NCI-H187 (cell line): ENCODE measurements at places on chromosomes 4 and X.

DNA sequence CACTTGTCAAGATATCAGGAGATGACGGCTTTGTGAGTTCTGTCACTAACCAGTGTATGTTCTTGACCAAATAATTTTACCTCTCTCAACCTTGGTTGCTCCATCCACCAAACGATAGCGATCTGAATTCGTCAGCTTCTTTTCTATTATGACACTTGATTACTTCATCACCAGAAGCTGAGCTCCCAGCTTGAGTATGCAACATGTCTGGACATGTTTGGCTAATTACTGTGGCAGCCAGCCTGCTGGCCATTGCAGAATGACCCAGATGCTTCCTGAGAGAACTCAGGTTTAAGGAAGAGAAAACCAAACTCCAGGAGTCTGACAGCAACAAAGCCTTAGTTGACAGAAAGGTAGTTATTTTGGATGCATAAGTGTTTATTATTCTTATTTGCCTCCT, 46.4 kb upstream of the PARM1 start:
- DNase-seq: no peak

- no peak for DNase-seq
These were observed 19.6 kb downstream of the UVSSA start for GRCh38 chr4:1366371-1367229.

DNA sequence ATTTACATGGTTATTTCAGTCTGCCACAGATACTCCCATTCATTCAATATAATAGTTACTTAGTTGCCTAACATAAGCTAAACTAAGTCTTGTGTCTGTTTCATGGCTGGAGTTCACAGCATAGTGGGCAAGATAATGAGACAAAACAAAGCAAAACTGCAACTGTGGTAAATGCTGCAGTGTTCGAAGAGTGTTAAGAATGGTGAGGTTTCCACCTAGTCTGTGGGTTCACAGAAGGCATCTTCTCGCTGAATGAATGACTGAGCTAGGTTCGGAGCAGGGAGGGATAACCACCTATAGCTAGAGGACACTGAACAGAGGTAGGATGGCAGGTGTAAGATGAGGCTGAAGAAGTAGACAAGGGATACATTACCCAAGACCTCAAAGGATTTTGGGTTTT, 171.0 kb downstream of the FBXW7 start:
- DNase-seq: no peak

- DNase-seq: no peak
These were observed 6.3 kb downstream of the SLC39A8 start for GRCh38 chr4:102339018-102339417.

GRCh38 chrX:121733514-121733913, 686.1 kb downstream of the GLUD2 start:
- no peak for DNase-seq

- DNase-seq: no peak
These were observed 18.6 kb upstream of the RNF128 start for GRCh38 chrX:106707771-106708454.

DNA sequence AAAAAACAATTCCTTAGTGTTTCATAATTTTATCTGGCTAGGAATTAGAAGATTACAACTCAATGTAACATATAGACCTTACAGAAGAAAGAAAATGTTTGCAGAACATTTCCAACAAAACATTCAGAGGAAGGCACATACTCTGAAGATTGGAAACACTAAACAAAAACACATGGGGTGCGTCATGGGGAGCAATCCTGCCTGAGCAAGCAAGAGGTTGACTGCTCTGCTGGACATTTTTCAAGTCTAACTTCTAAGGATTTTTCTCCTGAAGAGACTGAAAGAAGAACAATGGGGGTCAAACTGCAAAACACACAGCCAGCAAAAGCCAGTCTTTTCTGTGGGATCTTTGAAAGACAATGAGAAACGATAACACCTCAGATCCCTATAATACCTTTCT, 182.8 kb downstream of the GUCY2F start:
- no peak for DNase-seq

DNA sequence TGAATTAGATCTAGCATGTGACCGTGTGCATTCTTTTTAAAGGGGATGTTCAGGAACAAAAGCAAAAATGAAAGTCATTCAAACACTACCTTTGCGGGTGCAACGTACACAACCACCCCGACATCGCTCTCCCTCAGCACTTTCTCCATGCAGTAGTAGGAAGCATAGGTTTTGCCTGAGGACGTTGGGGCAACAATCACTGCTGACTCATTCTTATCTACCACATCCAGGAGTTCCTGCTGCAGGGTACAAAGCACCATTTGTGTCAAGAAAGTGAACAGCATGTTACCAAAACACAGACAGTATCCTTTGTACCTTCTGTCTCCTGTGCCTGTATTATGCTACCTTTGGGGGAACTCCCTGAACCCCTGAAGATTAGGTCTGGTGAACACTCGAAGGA, 58.6 kb downstream of the DDX60L start:
- DNase-seq: no peak

DNA sequence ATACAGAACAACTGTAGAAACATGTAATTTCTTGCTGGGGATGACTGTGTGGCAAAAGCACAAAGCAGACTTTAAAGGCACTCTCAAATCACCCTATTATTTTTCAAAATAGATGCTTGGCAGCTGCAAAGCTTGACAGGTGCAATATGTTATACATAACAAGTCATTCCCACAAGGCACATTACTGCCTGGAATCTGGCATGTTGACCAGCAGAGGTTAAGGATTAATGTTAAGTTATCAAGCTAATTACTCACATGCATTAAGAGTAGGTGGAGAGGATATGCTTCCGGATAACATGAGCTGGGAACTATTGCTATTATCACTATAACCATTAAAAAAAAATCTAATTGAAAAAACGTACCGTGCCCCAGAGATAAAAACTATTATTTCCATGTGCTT, 17.8 kb downstream of the ANOS1 start:
- no peak for DNase-seq

GRCh38 chrX:138756234-138756633, 44.7 kb upstream of the FGF13 start:
- no peak for DNase-seq

GRCh38 chrX:109040057-109040456, 303.7 kb upstream of the IRS4 start:
- no peak for DNase-seq

GRCh38 chrX:108541286-108541685, 101.6 kb downstream of the COL4A5 start:
- no peak for DNase-seq

DNA sequence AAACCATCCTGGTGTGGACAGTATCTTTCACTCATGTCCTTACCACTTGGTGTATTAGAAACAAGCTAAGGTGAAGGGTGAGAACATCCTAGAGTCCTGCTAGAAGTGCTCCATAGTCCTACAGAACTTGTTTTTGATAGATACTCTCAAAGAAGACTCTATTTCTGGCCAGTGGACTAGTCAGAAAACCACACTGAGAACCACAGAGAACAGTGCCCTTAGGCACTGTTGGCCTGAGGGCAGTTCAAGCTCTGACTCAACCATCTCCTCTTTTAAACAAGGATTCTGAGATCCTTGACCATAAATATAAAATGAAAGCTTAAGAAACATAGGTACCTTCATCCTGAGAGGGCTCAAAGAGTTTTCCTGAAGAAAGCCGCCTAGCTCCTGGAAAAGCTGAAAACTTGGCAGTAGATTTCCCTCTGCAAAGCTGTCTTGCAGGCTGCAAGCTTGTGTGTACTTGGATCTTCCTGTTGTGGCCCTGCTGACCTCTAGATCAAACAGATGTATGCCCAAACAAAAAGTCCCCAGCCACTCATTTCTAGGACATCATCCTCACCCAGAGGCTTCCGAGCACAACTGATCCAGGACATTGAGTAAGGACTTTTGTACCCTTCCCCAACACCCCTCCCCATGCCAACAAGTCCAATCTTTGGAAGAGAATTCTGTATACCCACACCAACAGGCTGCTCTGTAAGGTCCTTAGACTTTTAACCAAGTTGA, 111.6 kb upstream of the CXCL13 start:
- DNase-seq: no peak

DNA sequence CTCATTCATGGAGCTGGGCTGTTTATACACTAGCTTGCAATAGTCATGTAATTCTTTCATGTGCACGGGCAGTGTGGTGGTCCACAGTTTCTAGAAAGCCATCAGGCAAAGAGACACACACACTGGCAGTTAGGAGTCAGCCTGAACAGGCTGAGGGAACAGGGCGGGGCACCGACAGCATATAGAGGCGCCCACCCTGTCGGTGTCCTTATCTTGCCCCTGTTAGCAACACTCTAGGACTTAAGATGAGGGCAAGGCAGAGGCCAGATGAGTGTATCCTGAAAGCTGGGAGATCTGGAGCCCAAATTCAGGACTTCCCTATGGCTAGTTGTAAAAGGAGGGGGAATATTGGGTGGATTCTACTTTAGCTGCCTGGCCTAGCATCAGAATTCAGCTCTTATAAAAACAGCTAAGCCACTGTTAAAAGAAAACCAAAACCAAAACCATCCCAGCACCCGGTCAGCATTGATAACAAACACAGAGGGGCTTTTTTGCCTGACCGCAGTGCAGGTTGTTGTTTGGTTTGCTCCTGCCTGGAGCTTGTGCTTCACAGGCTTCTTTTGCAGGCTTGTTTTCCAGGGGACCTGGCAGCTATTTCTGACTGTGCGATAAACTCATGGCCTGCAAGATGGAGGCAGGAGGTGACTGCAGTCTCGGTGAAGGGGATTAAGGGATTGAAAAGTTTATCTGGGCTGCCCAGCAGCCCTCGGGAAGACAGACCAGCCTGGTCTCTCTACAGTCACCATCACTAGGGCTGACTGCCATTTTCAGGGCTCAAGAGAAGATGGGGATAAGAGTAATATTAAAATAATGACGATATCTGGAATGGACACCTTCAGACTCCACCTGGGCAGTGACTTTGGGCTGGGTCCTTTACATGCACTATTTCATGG, 638.9 kb downstream of the MID1IP1 start:
- no peak for DNase-seq

- peak; percentile 6 for DNase-seq
These were observed 86.7 kb downstream of the PTTG2 start for GRCh38 chr4:38046727-38047489.

- DNase-seq: no peak
These were observed 227.1 kb upstream of the FTHL17 start for GRCh38 chrX:31298916-31299315.

GRCh38 chr4:173410079-173410478, 11.2 kb upstream of the SCRG1 start:
- no peak for DNase-seq

- DNase-seq: no peak
These were observed 30.9 kb downstream of the FAM9C start for GRCh38 chrX:13013363-13014110.

- no peak for DNase-seq
These were observed 109.5 kb upstream of the VCX3A start for GRCh38 chrX:6644411-6644810.

DNA sequence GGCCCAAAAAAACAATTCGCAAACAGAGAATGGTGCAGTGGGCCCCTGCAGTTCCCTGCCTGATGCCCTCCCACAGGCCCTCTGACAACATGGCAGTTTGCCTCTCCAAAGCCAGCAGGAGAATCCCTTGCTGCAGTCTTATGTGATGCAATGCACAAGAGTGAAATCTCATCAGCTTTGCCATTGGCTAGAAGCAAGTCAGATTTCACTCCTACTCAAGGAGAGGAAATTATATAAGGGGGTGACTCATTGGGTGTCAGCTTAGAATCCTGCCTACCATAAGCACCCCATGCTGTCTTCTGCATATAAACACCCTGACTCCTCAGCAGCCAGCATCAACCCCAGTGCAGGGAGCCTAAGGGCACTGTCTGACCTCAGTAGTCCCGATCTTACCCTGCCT, 157.3 kb upstream of the LDB2 start:
- DNase-seq: no peak

GRCh38 chr4:94244829-94245185, 37.1 kb downstream of the SMARCAD1 start:
- no peak for DNase-seq

DNA sequence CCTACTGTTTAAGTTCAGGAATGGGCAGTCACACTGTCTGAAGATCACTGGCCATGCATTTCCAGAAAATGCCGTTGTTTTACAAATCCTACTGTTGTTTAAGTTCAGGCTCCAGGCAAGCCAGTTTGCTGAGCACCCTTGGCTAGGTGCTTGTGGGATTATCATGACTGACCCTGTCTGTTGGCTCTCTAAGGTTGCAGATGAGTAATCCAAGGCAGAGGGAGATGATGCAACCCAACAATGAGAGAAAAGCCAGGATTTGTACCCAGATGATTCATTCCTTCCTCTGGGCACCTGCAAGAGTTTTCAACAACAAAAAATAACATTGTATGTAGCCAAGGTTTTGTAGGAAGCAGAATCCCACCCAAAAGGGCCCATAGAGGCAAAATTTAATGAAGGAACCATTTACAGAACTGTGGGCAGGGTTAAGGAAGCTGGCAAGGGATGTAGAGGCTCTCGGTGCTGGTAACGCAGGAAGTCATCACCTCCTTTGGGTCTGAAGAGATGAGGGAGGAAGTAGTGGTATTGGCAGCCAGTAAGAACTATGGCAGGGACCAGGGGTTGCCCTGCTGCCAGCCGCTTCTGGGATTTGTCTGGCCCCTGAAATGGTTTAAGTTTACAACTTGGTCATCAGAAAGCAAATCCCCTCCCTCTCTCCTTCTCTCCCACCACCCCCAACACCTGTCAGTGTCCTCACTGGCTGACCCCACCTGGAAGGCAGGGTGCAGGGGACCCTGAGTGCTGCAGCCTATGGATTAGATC, 54.8 kb downstream of the MSX1 start:
- DNase-seq: no peak

DNA sequence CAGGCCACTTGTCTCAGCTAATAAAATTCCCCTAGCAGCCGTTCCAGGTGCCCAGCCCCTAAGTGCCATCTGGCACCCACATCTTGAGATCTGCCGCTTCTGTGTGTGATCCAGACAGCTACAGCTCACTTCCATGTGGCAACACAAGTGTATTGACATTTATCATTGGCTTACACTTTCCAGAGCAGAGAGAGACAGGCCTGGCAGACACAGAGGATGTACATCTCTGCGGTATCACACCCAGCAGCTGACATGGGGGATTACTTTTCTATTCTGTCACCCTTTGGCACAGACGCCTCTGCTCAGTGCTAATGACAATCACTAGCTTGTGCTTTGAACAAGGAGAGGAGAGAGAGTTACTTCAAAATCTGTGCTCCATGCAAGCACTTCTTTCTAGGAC, 195.9 kb downstream of the KDR start:
- DNase-seq: peak; percentile 21

GRCh38 chr4:111433441-111433840, 711.8 kb upstream of the FAM241A start:
- DNase-seq: no peak

DNA sequence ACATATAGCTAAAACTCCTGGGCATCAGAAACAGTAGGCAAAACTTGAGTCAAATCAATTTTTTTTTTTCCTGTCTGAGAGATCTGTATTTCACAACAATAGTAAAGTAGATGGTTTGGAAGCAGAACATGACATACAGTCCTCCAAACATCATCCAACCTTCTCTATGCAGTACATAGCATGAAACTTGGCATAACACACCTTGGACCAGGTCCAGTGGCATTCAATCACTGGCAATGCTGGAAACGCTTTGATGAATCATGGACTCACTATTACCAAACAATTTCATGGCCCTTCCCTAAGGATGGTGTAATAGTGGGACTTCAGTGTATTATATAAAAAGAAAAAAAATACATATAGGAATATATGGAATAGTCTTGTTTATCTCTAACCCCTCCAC, 154.6 kb downstream of the FMR1NB start:
- no peak for DNase-seq
